ENCODE measurements at places on chromosomes 2 and 18.
A peak's percentile ranks its signal among the peaks of the same experiment; 100 is the strongest.

DNA sequence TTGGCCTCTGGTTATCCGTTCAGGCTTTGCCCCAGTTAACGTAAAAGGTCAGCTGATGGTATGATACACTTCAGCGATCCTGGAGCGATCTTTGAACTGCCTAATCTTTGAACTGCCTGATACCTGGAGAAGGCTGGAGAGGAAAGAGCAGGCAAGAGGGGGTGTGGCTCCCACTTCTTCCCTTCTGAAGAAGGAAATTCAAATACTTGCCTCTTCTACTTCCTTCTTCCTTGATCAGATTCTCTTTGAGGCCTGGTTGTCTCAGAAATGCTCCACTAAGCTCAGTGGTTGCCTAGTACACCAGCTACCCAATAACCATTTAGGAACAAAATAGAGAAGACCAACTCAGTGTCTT lies 619 bp downstream of the GALM start:
- peak; percentile 29 for DNase-seq

GRCh38 chr2:241771286-241772062 lies 5.1 kb upstream of the GAL3ST2 start:
- no peak for DNase-seq

DNA sequence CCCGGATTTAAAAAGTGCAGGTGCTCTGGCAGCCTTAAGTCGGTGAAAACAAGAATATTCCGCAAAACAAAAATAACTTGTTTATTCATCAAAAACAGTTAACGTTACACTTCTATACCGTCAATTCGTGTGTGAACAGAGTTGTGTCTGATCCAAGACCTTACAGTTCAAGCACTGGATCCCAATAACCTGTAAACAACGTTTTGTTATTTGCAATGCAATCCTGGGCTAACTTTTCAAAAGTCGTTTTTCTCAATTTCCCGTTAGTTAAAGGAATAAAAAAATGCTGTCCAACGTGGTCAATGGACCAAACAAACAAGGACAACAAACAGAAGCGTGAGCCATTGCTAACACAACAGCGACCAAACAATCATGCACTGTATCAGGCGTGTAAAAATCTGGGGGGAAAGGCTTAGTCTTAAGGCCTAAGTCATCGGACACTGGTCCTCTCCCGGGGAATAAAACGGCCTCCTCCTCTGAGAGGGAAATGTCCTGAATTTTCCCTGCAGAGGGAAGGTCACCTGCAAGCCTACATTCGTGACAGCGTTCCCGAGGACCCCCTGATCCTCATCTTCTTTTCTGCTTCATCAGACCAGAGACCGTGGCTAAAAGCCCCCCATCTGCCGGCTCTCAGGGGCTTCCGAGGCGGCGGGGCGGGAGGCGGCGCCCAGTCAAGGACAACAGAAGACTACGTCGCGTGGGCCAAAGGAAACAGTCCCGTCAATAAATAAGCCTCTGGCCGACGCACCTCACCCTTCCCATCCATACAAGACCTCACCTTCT lies 490 bp downstream of the NDUFS1 start:
- DNase-seq: no peak

DNA sequence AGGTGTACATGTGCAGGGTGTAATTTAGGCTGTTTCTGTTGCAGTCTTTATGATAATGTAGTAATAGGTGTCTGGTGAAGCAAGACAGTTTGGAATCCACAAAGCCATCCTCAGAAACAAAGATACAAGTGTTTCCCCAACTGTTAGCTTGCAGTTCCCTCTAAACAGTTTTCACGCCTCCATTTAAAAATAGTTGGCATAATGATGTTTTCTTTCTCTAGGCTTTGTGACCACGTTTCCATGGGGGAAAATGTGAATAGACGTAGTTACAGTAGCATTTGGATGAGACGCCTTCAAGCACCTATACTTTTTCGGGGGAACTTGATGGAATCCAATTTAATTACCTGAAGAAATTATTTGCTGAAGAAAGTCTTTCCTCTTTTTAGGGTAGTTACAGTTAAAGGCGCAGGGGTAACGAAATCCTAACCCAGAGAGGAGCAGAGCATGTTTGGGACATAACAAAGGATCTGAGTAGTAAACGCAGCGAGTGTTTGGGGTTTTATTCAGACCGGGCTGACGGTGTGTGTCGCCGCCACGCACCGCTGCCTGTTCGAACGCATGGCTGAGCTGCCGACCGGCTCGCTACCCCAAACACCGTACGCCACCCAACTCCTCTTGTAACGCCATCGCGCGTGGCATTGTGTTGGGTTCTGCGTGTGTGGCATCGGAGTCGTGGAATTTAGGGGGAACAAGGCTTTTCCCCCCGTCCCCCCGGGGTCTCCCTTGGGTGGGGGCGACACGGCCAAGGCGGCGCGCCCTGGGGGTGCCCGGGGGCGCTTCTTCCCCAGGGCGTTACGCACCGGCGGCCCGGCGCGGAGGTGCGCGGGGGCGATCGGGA lies 681 bp upstream of the NRP2 start:
- no peak for DNase-seq

GRCh38 chr2:209682646-209683045 lies 89.0 kb upstream of the UNC80 start:
- DNase-seq: no peak

DNA sequence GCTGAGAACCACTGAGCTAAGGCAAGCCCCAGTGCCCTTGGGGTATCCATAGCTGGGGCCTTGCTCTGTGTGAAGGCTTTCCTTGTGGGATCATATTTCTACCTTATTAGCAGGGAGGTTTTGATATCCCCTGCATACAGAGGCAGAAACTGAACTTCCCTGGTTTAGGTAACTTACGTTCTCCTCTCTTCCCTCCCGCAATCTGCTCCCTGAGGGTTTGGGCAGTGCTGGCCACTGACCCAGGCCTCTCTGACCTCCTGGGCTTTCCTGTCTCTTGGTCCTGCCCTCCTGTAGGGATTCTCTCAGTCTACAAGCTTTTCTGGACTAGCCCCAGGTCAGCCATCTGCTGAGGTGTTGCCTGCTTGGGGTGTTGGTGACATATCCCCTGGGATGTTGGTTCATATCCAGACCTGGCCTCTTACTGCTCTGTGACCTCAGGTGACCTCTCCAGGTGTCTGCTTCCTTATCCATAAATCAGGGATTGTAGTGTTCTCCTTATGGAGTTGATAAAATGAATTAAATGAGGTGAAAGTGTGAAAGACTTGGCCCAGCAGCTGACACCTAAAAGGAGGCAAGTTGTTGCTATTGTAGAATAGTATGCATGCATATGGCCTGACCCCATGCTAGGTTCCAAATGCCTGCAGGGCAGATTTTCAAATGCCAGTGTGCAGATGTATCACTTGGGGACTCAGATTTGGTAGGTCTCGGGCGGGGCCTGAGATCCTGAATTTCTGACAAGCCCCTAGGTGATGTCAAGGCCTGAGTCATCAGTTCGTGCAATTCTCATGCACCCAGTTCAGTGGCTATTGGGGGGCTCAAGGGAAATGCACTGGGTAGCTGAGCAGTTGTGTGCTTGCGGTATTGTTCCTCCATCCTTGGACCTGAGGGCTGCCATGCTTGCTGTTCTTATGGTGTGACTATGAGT lies 106.6 kb downstream of the FHOD3 start:
- no peak for DNase-seq

All from CD4-positive, alpha-beta T cell treated with Interleukin-6 for 4 hours (primary cell).